ENCODE measurements at places on chromosomes 13 and 19. TPM values are rescaled to one million over a fixed set of nuclear protein-coding genes. Genes with fewer than 3 reads are reported as not detected.

The ZNF490 gene
- total RNA-seq = 5.7 TPM

The ANGPTL8 gene
- 1.5 TPM for total RNA-seq

- DNase-seq = no peak
These were observed 576 bp downstream of the DOT1L start for GRCh38 chr19:2164020-2164998.

The ACTMAP gene
- total RNA-seq = 7.6 TPM

DNA sequence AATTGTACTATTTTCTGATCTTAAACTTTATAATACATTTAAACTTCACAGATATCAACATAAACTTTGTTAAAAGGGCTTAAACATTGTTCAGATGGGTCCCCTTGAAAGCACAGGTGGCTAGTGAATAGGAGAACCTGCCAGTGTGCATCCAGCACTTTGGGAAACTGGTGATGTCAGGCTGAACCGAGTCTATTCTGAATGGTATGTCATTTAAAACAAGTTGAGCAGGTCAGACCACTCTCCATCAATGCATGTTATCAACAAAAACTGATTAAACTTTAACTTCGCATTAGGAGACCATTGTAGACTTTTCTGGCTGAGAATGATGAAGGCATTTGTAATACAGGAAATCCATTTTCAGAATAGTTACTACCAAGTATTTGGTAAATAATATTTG is 50.1 kb upstream of the FREM2 start:
- DNase-seq = no peak

- DNase-seq = no peak
These were observed 4.6 kb downstream of the KLK1 start for GRCh38 chr19:50818859-50819472.

DNA sequence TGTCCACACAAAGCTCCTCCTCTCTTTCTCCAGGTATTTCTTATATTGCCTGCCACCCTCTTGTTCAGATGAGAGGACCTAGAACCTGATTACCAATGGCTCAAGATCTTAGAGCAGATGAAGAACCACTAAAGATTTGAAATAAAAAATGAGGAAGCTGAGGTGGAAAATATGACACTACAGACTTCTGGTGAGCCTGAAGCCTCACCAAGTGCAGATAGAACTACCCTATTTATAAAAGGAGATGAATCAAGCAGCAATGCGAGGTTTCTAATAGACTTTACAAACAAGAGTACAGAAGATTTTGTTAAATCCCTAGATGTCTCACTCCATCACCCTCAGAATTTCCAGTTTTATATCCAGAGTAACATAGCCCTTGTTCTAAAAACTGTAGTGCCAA is 345.8 kb downstream of the TBC1D4 start:
- DNase-seq = no peak

DNA sequence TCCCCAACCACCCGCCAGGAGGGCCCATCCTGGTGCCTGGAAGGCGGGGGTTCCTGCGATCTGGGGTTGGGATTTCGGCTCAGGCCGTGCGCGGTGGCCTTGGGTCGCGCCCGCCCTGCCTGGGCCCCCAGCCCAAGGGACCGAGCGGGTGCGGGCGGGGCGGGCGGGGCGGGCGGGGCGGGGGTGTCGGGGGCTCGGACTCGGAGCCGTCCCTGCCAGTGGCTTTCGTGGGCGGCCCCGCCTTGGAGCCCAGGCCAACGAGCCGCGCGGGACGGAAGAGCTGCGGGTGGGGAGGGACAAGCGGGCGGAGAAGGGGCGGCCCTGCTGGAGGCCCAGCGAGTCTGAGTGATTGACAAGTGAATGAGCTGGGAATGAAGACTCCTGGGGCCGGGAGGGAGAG is 24.6 kb upstream of the ZNF729 start:
- DNase-seq = no peak

GRCh38 chr13:90276216-90276615 is 1071.3 kb upstream of the MIR17HG start:
- DNase-seq = peak; percentile 8

DNA sequence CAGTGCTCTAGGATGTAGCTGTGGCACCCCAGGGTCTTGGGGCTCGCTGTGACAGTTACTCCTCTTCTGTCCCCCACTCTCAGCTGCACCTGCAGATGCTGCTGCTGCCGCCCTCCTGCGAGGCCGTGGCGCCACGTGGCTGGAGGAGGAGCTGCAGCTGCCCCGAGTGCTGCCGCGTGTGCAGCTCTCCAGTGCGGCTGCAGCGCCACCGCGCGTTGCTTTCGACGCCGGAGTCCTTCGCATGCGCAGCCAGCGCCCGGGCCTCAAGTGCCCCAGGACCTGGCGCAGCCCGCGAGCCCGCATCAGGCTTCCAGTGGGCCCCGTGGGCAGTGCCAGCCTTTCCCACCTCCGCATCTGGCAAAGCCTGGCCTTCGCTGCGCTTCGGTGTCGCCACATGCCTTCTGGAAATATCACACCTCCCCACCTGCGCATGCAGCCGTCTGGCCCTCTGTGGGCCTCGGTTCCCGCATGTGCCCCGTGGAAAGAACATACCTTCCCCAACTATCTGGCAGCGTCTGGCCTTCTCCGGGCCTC is 692 bp upstream of the ZNF580 start:
- peak; percentile 79 for DNase-seq

DNA sequence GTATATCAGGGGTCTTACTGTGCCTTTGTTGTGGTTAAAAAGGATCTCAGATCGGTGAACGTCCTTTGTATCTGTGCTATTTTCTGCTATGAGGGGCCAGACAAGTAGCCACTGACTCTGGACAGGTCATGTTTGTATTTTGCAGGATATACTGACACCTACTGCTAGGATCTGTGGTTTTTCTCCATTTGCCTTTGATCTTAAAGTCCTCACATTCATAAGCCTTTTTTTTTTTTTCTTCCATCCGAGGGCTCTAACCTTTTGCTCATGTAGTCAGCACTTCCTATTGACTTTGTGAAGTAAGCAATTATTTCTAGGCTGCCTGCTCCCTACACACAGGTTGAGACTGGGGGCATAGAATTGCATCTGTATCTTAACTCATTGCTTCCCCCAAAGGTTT is 106.2 kb downstream of the SLITRK5 start:
- no peak for DNase-seq

The SYCN gene
- not detected for total RNA-seq

The TSSK6 gene
- total RNA-seq = 11.9 TPM

DNA sequence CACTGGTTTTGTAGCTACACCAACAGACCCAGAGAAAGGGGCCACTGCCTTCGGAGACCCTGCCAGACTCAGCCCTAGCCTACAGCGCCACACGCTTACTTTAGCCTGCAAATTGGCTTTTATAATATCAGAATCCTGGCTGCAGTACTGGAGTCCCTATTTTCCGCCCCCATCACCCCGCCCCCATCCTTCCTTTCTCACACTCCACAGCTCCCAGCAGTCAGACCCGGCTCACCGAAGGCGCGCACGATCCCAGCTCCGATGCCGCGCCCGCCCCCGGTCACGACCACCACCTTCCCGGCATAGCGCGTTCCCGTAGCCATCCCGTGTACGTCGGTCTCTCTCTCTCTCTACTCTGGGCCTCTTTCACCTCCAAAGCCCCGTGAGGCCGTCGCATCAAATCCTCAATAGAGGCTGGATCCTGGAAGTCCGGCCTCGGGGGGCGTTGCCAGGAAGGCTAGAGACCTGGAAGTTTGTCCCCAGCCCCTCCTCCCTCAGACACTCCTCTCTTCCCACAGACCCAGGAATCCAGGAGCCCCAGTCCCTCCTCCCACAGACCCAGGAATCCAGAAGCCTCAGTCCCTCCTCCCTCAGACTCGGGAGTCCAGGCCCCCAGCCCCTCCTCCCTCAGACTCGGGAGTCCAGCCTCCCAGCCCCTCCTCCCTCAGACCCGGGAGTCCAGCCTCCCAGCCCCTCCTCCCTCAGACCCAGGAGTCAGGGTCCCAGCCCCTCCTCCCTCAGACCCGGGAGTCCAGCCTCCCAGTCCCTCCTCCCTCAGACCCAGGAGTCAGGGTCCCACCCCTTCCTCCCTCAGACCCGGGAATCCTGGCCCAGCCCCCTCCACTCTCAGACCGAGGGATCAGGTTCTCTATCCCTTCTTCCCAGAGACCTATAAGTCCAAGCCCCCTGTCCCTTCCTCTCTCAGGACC is at the start of gene HSD17B14:
Gene HSD17B14 (minus strand): TSS at position 403 of the 929 bp plus-strand sequence. CDS start 80 bp downstream, at position 323.
- DNase-seq = peak; percentile 68

The ZNF420 gene
- total RNA-seq = 8.7 TPM

DNA sequence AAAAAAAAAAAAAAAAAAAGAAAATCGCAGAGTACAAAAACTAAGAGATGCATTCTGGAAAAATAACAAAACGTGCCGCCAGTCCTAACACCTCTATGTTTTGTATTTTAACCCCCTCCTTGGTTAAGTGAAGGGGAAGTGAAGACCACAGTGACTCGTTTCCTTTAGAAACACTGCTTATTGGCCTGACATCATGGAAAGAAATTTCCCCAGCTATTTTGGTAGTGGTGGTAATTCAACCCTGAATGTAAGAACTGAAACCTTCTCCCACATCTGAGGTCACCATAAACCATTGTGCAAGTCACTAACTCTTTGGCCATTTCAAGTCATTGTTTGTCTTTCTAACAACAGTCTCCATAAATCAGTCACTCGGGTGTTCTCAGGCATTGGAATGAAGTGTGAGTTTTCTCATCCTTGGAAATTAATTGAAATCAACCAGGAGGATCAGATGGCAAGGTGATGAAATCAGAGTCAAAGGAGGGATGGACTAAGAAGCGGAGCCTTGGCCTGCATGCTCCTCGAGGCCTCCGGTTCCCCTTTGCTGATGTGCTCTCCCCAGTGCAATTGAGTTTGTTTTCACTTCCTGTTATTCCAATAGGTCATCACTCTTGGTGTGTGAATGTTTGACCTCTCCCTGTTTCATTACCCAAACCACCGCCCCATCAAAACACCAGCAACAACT is 443.9 kb downstream of the FGF9 start:
- DNase-seq = peak; percentile 0

The MTUS2 gene
- 96.9 TPM for total RNA-seq

DNA sequence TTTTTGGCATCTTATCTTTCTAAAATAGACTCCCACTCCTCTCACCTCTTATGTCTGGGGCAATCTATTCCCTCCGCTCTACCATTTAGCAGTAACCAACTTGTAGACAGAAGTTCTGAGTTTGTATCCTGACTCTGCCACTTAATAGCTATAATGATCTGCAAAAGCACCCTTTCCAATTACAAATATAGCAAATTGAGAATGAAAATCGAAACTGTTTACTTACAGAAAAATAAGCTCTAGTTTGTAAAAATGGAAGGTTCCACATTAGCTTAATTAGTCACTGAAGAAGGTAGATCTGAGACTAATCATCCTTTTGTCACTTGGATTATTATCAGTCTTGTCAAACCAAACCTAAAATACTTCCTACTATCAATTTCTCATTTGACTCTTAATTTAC is 409.3 kb downstream of the DIAPH3 start:
- no peak for DNase-seq

GRCh38 chr13:86051134-86052103 is 252.2 kb upstream of the SLITRK6 start:
- no peak for DNase-seq

DNA sequence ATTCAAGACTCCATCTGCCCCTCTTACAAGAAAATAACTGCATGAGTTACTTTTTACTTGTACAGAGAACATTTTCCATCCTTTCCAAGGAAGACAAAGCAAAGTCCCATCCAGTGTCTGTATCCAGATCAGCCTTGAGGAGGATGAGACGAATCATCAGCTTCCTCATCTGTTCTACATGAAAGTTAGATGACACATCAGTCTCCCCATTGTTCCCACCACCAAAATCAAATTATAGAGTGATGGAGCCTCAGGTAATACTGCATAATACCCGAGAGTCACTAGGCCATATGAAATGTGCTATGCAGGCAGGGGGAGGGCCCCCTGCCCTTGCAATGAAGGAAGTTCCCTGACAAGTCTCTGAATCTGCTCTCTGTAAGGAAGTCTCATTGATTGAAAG is 1244.6 kb upstream of the SLC10A2 start:
- no peak for DNase-seq

The TJP3 gene
- total RNA-seq = 5.2 TPM

The ZNF616 gene
- 9.1 TPM for total RNA-seq

The CCL25 gene
- not detected for total RNA-seq

DNA sequence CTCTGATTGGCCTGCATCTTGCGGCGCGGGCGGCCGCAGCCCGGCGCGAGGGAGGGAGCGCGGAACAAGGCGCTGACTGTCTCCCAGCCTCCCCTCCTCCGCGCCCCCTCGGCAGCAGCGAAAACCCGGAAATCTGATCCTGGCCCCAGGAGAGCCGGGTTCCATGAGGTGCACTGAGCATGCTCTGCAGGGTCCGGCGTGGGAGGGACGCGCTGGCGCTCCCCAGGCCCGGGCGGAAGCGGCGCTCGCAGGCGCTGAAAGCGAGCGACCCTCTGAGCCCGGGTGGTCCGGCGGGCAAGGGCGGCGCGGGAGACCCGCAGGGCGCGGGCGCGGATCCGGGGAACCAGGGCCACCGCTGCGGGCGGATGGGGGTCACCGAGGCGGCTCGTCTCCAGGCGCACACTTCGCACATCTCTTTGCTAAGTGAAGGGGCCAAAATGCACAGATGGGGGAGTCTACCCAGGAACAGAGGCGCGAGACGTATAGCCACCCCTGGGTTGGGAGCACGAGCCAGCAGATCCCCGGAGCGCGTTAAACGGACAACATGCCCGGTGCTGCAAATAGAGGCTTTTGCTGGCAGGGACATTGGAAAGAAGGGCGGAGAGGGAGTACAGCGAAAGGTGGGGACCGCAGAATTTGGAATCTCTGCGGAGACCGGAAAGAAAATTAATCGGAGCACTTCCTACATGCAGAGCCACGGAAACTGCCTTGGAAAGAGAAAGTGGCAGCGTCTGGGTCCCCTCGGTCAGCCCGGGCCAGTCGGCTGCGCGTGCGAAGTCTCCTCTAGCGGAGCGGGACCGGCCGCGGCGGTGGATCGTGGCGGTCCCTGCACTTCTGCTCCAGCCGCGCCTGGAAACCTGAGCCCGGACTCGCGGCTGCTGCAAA is 510 bp upstream of the PCDH9 start:
- DNase-seq = peak; percentile 96

DNA sequence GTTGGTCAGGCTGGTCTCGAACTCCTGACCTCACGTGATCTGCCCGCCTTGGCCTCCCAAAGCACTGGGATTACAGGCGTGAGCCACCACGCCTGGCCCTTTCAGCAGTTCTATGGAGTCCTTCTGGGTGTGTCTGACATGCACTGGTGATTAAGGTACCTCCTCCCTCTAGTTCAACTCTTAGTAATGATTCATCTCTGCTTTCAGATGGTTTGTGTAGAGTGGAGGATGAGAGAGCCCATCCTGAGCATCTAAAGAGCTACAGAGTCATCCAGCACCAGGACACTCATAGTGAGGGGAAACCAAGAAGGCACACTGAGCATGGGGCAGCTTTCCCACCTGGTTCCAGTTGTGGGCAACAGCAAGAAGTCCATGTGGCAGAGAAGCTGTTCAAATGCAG is 8.2 kb downstream of the ZNF584 start:
- DNase-seq = no peak

- DNase-seq = no peak
These were observed 18.8 kb downstream of the C1QTNF9 start for GRCh38 chr13:24328145-24328544.

The ZNF135 gene
- total RNA-seq = 14.0 TPM

The COL4A2 gene
- total RNA-seq = 285 TPM

GRCh38 chr13:101204270-101205020 is 211.9 kb downstream of the NALCN start:
- no peak for DNase-seq

GRCh38 chr13:49258089-49258796 is 10.5 kb downstream of the CDADC1 start:
- no peak for DNase-seq

Measured in cardiac muscle cell (in vitro differentiated cells and primary cell).